Activated naive CD4-positive, alpha-beta T cell treated with anti-CD3 and anti-CD28 coated beads for 36 hours (primary cell): ENCODE measurements at places on chromosomes 7 and 10. TPM values are rescaled to one million over a fixed set of nuclear protein-coding genes. Genes with fewer than 3 reads are reported as not detected.

- H3K4me3 ChIP-seq = no peak overlapping the region
- no peak for DNase-seq
- H3K36me3 ChIP-seq = no peaks in the 10 kb centered on the region
- peaks cover 70% of the 10 kb centered on the region for H3K4me1 ChIP-seq
- peaks cover 5% of the 10 kb centered on the region for H3K27me3 ChIP-seq
Observed at GRCh38 chr10:17004801-17005380, 124.7 kb downstream of the CUBN start.

GRCh38 chr7:157627646-157628045 is 290.8 kb downstream of the DNAJB6 start:
- no peak overlapping the region for H3K4me3 ChIP-seq
- H3K27me3 ChIP-seq = no peaks in the 10 kb centered on the region
- H3K27ac ChIP-seq = no peak overlapping the region
- H3K4me1 ChIP-seq = peaks cover 65% of the 10 kb centered on the region

GRCh38 chr10:93245147-93245546 is 171.5 kb downstream of the CYP26A1 start:
- H3K27me3 ChIP-seq = peaks cover under 1% of the 10 kb centered on the region
- H3K4me3 ChIP-seq = no peak overlapping the region
- no peaks in the 10 kb centered on the region for H3K4me1 ChIP-seq
- no peak overlapping the region for H3K27ac ChIP-seq
- DNase-seq = no peak
- no peaks in the 10 kb centered on the region for H3K36me3 ChIP-seq

Gene PTN
- total RNA-seq = not detected

Gene STAMBPL1
- 23.6 TPM for total RNA-seq
